ENCODE measurements at places on chromosomes 2 and 18.

DNA sequence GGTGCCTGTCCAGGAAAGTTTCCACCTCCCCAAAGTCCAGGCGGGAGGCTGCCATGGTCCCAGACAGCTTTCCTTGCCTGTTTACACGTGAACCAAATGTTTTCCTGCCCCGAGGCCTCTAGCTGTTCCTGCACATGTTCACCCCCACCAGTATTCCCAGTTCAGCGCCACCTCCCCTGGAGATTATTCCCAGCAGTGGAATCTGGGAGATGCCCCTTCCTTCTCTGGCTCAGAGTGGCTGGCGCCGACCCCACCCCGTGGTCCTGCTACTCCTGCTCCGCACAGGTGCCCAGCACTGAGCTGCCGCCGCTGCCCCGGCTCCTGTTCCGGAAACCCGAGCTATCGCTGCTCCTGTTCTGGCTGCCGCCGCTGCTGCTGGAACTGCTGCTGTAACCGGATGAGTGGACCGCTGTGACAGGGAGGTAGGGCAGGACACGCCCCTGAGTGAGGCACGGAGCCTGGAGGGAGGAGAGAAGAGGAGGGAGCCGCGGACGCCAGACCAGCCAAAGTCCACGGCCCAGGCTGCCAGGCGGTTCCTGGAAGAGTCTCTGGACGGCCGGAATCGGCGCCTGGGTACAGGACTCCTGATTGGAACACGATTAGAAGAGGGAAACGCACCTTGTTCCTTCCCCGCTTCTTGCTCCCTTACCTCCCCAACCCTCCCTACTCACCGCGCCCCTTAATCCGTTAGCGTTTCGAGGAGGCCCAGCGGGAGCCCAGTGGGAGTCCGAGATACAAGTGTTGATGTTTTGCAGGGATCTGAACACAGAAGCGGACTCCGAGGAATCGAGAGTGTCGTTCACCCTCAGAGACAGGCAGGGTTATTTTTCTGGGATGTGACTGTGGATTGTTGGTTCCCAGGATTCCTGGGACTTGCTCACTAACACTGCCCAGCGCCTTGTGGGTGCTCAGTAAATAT lies at the start of gene PDE11A:
TSS of gene PDE11A (minus strand) at position 395 of the 919 bp plus-strand sequence. CDS start at position 55, 340 bp downstream.
- no peak for DNase-seq

- no peak for DNase-seq
These were observed 13.5 kb downstream of the PASK start for GRCh38 chr2:241135737-241136136.

DNA sequence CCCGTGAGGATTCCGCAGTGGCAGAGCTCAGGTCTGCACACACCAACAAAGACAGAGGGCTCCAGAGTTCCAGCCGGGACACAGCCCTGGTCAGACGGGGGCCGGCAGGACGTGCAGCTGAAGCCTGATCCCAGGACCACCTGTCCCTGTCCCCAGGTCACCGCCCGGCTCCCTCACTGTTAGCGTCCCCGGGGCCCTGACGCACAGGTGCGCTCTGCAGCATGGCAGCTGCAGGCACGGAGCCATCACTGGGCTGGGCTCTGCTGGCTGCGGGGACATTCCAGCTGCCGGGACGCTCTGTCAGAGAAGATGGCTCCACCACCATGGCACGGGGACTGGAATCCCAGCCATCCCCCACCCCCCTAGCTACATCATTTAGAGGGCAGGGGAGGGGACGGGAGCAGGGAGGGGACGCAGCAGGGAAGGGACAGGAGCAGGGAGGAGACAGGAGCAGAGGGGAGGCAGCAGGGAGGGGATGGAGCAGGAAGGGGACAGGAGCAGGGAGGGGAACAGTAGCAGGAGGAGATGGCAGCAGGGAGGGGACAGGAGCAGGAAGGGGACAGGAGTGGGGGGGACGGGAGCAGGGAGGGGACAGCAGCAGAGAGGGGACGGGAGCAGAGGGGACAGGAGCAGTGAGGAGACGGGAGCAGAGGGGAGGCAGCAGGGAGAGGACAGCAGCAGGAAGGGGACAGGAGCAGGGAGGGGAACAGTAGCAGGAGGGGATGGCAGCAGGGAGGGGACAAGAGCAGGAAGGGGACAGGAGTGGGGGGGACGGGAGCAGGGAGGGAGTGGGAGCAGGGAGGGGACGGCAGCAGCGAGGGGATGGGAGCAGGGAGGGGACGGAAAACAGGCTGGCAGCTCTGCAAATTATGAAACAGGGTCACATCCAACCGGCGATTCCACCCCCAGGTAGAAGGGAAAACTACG lies 39.8 kb downstream of the SLC66A2 start:
- no peak for DNase-seq

DNA sequence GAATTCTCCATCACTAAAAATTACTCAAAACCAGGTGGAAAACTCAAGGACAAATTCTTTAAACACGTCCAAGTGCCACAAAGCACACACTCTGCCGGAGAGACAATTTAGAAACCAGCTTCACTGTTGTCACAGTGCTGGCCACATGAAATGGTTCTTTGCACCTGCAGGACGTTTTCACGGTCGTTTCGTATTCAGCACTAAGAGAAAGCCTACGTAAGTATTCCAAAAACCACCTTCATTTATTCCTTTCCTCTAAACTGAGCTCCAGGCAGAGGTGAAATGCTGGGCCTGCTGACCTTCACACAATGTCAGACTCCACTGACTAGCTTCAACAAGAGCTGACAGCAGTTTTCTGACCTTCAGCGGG lies 680 bp downstream of the ATP5F1A start:
- no peak for DNase-seq

DNA sequence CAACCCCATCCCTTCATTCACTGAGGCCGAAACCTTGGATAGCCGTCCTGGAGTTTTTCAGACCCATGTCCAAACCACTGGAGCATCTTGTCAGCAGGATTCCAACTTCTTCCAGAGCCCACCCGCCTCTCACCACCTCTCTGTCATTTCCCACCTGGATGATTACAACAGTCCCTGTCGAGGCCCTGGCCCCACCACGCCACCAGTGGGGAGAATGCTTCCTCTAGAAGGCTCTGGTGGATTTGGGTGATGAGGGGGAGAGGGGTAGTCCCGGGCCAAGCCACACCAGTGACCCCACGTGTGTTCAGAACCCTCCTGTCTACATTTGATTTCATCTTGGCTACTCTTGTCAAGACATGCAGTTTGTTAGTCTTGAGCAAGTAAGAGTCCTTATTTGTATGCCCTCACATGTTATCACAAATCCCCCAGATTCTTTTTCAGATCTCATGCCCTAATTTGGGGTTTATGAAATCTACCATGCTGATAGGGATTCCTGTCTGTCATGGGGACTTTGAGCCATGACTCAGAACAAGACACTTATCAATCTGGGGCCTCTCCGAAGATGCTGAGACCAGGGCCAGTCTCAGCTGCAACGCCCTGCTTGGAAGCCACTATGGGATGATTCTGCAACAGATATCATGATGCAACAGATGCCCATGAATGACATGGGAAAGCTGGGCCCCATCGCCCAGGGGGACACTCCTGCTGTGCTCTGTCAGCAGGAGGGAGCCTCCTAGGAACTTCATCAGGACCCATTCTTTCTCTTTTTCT lies 186.1 kb downstream of the ZFP36L2 start:
- no peak for DNase-seq

- no peak for DNase-seq
These were observed 1143.6 kb upstream of the GYPC start for GRCh38 chr2:125512313-125512712.

GRCh38 chr2:11663427-11663826 lies 6.6 kb downstream of the NTSR2 start:
- DNase-seq, result no peak

DNA sequence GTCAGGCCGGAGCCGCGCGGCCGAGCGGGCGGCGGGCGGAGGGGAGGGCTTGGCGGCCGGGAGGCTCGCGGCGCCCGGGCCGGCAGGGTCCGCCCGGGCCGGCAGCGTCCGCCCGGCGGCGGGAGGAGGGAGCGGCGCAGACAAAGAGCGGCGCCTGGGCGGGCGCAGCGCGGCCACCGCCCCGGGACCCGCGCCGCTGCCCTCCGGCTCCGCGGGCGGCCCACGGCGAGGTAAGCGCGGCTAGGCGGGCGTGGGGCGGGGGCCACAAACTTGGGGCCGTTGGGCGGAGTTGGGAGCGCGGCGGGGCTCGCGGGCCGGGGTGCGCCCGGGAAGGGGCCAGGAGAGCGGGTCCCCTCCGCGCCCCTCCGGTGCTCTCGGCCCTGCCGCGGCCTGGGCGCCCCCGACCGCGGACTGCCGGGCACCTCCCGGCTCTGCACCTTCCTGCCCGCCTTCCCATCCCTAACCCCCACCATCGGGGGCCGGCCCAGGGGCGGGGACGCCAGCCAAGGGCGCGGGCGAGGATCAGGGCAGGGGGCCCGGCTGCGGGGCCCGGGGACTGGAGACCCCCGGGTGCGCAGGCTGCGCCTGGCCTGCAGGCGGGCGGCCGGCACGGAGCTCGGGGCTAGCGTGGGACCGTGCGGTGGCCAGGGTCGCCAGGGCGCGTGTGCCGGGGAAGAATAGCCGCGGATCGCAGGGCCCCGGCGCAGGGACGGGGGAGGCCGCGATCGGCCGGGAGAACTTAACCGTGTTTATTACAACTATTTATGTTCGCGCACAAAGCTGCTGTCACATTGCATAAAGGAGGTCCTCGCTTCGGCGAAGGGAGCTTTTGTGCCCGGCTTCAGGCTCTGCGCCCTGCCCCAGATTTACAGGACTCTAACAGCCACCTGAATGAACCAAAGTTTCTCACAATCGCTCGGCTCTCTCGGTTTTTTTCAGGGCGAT lies at the start of gene NCK2:
TSS of gene NCK2 (plus strand) at position 4 of the 945 bp plus-strand sequence. CDS start 110,152 bp downstream, outside the sequence.
- DNase-seq, result no peak

DNA sequence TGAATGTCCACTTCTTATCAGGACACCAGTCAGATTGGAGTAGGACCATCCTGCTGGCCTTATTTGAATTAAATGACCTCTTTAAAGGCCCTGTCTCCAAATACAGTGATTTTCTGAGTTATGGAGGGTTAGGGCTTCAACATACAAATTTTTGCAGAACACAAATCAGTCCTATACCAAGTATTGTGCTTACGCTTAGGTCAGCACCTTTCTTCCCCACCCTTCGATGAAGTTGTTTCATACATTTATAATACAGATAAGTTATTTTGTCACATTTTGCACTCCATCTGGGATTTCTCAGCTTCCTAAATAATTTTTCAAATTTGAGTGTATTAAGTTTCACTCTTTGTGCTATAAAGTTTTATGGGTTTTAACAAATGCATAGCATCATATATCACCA lies 190.5 kb upstream of the EPAS1 start:
- no peak for DNase-seq

DNA sequence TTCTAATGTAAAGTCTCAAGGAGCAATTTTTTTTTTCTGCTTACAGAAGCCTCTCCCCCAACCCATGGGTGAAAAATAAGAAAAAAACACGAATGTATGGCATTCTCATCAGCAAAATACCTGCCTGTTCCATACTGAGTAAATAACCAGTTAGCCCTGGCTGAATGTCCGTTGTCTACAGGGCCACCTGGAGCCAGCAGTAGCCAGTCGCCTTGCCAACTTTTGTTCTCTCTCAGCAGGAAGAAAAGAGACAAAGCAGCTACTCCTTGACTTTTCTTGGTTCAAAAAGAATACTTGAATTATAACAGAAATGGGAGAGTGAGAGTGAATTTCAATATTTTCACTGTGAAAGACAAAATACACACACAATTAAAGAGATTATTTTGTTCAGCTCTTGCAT lies 532.9 kb upstream of the CRIM1 start:
- DNase-seq, result no peak

GRCh38 chr2:239351687-239352086 lies 49.1 kb downstream of the HDAC4 start:
- DNase-seq, result no peak

DNA sequence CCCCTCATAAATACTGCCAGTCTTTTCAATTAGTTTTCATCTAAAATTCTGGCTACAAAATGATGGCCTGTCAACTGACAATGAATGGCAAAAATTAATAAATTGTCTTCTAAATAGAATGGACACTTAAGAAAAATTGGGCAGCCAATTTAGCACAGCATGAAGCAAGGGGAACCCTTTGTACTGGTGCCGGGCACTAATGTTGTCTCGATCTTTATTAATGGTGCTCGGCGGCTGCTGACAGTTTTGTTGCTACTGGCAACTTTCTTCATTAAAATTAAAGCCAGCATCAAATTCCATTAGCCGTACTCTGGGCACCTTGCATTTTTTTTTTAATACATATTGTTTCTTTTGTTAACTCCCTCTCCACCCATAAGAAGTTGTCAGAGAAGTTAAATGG lies 309.3 kb downstream of the GBX2 start:
- no peak for DNase-seq

DNA sequence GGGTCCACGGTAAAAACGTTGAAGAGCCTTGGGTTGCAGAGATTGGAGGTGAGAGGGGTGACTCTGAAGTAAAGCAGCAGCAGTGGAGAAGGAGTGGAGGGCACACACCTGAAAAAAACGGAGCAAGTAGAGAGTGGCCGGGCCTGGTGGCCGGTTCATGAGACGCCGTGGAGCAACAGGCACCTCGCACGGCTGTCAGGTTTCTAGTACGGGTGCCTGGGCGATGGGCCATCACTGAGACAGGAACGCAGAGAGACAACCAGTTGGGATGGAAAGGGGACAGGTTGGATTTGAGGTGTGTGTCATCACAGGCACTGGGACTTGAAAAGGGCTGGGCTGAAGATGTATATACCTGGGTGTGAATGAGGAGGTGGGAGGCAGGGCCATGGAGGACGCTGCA lies 104.2 kb downstream of the MTCL1 start:
- DNase-seq, result no peak

GRCh38 chr2:218081063-218081462 lies 12.0 kb downstream of the RUFY4 start:
- no peak for DNase-seq

DNA sequence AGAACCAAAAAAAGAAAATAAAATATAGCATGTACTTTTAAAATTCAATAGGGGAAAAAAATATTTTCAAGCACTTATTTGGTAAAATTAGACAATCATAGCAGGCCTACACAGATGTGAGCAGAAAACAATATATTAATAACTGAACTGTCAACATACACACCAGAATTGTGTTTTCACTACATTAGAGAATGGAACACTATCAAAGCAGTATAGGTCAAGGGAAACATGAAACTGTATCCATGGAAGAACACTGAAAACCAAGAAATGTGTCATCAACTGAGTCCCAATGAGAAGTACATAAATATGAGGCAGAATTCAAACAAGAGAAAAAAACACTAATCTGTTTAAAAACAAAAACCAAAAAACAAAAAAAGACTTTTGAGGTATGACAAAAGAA lies 132.4 kb downstream of the USP34 start:
- no peak for DNase-seq

DNA sequence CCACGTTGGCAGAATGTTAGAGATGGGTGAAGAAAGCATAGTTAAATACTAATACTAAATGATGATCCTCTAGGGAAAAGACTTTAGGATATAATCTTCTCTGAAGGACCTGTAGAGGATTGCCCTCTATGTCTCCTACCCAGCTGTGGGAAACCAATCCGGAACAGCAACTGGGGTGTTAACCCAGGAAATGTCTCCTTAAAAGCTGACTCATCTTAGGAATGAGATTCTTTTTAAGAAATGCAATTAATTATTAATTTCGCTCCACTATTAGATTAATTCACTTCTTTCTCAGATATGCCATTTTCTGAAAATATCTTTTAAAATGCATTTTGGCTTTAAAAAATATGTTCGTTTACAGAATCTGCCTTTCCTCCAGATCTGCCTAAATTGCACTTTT lies 7.4 kb downstream of the SCN3A start:
- no peak for DNase-seq
